IPS DF 19.7 (cell line): ENCODE measurements at places on chromosomes 16 and 17.

DNA sequence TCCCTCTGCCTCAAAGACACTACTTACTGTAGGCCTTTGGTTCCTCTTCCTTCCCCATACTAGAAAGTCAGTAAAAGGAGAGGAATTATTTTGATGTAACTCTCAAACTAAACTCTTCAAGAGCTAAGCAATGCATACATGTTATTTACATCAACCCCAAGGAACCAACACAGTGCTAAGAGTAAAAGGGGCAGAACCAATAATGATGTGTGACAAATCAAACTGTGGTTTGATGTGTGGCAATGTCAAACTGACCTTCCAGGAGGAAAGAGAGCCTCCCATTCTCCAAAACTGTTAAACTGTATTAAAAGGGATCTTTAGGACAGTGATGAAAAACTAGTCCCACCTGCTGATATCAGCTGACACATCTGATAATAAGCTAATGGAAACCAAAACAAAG is 15.7 kb downstream of the NDUFAB1 start:
- no peak for DNase-seq

GRCh38 chr17:82582213-82582612 is 62.7 kb downstream of the FOXK2 start:
- DNase-seq, result no peak

DNA sequence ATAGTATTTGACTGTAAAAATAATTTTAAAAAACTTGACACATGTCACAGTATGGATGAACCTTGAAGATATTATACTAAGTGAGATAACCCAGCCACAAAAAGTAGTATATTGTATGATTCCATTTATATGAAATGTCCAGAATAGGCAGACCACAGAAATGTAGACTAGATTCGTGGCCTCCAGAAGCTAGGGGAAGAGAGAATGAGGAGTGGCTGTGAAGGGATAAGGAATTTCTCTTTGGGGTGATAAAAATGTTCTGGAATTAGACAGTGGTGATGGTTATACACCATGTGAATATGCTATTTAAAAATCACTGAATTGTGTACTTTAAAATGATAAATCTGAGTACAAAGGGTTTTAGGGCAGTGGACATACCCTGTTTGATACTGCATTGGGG is 253.1 kb upstream of the DYNLRB2 start:
- DNase-seq, result no peak

DNA sequence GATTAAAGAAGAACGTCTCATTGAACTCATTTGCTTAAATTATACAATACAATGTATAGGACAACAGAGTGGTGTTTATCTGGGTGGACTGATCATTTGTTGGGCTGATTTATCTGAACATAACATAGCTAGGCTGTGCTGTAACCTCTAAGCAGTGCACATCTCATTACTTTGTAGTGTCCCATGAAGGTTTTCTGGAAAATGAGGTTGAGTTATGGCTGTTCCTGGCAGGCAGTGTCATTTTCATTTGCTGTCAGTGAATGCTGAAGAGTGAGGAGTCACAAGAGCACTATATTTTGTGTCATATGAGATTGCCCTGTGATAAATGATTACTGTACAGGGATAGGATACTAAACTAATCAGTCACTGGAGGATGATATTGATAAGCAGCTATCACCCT is 340.2 kb downstream of the HS3ST3B1 start:
- DNase-seq, result no peak

GRCh38 chr16:54503011-54503855 is 216.6 kb upstream of the IRX3 start:
- DNase-seq, result no peak

DNA sequence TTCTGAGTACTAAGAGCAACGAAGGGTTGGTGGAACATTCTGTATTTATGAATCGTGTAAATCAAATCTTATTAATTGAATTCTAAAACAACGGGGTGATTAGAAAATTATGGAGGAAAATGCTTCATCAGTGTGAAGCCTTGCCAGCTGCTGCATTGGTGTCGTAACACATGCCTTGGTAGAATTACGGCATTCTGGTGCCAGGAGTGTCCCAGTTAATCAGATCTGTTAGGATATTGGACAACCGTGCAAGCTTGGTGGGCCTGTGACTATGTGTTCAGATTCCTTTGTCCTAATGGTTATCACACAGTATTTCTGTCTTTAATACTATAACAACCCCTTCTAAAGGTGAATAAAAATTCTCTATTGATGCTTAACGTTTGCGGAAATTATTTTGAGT is 44.2 kb upstream of the TANC2 start:
- no peak for DNase-seq

DNA sequence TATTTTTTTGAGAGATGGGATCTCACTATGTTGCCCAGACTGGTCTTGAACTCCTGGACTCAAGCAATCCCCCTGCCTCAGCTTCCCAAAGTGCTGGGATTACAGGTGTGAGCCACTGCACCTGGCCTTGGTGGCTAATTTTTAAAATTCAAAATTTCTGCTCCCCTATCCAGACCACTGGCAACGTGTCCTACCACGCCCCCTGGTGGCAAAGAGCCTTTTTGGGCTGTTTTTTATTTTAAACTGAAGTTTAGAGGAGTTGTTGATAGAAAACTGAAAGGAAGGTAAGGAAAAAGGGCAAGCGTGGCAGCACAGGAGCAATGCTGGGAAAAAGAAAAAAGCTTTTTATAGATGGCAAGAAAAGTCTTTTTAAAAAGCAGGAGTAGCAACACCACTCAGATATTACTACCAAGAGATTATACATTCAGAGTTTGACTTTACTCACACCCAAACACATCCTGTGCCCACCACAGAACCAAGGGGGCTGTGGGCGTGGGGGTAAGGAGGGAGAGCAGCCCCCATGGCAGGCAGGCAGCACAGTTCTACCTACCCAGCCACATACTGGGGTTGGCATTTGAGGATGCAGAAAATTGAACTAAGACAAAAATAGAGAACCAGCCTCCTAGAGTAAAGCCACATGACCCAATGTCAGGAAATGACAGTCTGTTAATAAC is 4.2 kb upstream of the MXRA7 start:
- DNase-seq, result no peak

DNA sequence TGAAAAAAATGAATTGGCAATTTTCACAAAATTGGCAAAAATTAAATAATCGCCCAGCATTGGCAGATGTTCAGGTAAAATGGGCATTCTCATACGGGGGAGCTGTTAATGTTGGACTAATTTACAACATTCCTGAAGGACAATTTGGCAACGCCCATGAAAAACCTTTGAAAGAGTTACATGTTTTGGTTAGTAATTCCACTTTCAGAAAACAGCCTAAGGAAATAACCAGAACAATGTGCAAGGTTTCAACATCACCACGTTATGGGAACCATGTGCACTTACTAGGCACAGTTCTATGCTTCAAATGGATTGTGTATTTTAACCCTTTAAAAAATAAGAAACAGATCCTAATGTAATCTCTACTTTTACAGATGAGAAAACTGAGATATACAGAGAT is 62.7 kb downstream of the CDYL2 start:
- no peak for DNase-seq

GRCh38 chr16:22282254-22282892 is 14.8 kb upstream of the POLR3E start:
- DNase-seq, result no peak

DNA sequence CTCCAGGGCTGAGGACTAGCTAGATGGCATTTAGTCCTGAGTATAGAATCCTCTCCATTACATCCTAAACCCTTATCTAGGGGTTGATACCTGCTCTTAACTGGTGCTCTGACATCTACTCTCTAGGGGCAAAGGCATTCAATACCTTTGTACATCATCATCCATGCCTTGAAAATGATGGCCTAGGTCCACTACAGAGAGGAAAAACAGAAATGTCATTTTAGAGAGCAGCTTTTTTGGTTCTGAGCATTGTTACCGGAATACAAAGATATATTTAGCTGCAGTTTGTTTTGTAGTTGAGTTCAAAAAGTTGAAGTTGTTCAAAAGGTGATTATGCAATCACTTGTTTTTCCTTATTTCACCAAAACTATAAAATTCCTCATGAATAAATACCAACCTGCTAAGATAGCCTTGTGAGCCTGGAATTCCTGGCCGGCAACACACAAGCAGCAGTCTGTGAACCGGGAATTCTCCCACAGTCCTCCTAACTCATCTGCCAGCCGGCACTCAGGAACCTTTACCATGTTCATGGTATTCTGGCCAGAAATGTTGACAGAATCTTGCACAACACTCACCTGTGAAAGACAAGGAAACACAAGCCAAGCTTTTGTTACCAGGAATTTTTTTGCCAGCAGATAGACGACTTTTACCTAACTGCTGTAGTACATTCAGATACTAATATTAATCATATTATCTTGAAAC is 35.4 kb downstream of the NXPH3 start:
- DNase-seq, result no peak

- DNase-seq, result no peak
Observed at GRCh38 chr16:67969254-67970039, 1.0 kb upstream of the SLC12A4 start.

GRCh38 chr16:47258874-47259461 is 115.2 kb upstream of the NETO2 start:
- DNase-seq, result no peak

DNA sequence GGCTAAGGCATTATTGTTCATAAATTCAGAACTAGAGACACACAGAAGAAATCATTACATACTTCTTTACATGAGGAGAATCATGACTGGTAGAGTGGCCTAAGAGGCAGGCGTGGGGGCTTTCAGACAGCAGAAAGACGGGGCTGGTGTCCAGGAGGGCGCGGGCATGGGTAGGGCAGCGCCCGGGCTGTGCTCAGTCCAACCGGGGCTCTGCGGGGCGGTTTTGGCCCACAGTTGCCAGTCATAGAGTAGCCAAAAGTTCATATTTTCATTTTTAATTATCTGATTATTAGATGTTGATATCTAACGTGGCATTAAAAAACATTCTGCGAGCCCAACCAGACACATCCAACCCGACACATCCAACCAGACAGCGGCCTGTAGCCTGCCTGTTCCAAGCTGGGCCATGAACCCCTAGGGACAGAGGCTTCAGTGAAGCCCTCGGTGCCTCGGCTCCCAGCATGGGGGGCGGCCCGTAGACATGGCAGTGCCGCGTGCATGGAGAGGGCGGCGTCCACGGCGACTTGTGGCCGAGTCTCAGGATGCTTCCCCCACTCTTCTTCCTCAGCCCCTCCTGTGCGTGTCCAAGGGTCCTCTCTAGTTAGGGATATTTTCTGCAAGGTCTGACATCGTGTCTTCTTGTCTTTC is 162.4 kb upstream of the CHMP6 start:
- no peak for DNase-seq

DNA sequence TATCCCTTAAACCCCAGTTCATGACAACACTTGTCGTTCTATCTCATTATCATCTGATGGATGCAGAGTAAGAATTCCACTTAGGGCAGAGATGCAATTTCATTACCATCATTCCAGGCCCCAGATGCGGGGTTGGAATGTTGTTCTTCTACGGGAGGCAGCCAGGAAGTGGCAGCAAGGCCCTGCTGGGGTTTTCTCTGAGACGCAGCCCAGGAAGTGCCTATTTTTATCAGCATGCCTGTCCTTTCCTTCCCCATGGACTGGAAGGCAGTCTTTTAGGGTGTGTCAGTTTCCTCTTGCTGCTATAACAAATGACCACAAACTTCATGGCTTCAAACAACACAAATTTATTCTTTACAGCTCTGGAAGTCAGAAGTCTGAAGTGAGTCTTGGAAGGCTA is 246.6 kb upstream of the DYNLRB2 start:
- no peak for DNase-seq

- no peak for DNase-seq
Observed at GRCh38 chr16:79050063-79050462, 550.5 kb downstream of the MAF start.

DNA sequence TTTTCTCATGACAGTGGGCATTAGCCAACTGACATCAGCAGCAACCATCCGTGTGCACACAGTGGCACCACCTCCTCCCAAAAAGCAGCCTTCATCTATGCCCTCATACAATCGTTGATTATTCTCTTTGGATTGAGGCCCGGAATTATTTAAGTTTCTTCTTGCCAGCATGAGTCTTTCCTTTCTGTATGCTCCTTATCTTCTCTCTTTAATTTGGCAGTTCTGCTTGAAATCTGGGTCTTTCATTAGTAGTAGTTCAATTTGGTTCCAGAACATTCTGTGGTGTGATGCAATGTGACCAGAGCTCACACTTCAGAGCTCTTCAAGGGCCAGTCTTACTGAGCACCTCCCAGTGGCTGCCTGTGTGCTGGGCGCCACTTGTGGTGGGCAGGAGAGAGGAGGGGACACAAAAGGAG is 52.2 kb upstream of the STH start:
- no peak for DNase-seq

DNA sequence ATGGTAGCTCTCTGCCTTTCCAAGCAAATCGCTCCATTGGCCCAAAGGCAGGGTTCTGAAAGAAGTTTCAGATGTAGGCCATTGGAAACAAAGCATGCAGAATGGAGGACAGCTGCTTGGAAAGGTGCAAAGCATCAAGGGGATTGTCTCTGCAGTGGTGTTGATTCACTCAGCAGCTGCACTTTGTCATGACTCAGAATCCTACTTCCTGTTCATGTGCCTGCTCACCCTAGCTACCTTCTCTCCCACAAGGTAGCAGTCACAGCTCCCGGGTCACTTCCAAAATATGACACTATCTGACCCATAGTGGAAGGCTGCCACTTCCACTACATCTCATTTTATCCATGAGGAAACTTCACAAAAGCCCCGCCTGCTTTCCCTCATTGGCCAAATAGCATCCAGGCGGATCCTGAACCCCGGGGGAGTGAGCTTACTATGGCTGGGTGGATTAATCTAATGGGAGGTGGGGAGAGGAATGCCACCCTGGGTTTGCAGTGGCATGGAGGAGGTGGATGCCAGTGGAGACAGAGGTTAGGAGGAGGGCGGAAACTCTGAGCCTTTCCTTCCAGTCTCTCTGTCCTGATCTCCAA is 74.7 kb upstream of the NKD1 start:
- no peak for DNase-seq

GRCh38 chr16:19898924-19899604 is 14.4 kb upstream of the GPRC5B start:
- DNase-seq, result no peak

GRCh38 chr16:49773534-49774475 is 82.1 kb downstream of the ZNF423 start:
- no peak for DNase-seq

DNA sequence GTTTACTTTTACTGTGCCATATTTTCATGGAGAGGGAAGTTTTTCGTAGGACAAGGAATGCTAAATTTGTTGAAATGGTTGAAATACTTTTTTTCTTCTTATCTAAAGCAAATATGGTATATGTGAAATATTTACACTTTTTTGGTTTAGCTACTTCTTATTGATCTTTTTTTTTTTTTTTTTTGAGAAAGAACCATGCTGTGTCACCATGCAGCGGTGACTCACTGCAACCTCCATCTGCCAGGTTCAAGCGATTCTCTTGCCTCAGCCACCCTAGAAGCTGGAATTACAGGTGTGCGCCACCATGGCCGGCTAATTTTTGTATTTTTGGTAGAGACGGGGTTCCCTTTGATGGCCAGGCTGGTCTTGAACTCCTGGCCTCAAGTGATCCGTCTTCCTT is 100.5 kb downstream of the FTO start:
- no peak for DNase-seq

DNA sequence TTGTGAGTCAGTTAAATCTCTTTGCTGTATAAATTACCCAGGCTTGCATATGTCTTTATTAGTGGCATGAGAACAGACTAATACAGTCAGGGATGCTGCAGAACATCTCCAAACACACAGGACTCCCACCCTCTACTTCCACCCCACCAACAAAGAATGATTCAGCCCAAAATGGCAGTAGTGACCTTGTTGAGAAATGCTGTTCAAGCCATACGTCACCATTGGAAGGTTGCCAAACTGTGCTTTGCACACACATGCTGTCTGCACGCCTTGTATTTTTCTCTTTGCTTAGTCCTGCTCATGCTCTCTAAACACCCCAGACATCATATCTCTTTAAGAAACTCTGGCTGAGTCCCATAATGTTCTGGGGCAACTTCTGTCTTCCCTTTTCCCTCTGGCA is 589.6 kb downstream of the WWOX start:
- DNase-seq, result no peak

- no peak for DNase-seq
Observed at GRCh38 chr16:53358884-53359283, 75.4 kb upstream of the RBL2 start.
